T-helper 1 cell (primary cell): ENCODE measurements at places on chromosomes 1 and 21.

DNA sequence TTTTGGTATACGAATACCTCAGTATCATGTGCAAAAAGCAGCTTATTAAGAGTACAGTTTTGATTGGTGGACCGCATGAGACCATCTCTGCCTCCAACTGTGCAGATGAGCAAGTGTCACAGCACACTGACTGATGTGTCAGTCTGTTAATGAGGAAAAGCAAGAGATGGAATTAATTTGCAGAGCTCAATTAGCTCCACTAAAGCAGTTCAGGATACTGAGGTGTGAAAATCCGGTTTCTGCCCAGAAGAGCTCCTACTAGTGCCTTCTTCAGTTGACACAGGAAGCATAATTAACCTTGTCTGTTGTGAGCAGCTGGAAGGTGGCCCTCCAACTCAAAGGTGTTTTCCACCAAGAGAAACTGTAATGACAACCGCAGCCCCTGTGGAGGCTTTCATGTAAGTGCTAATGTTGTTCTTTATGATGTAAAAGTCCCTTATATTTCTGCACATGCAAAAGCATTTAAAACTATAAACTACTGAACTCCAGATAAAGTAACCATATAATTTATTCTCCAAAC lies 44.3 kb downstream of the PCNX2 start:
- DNase-seq = no peak

DNA sequence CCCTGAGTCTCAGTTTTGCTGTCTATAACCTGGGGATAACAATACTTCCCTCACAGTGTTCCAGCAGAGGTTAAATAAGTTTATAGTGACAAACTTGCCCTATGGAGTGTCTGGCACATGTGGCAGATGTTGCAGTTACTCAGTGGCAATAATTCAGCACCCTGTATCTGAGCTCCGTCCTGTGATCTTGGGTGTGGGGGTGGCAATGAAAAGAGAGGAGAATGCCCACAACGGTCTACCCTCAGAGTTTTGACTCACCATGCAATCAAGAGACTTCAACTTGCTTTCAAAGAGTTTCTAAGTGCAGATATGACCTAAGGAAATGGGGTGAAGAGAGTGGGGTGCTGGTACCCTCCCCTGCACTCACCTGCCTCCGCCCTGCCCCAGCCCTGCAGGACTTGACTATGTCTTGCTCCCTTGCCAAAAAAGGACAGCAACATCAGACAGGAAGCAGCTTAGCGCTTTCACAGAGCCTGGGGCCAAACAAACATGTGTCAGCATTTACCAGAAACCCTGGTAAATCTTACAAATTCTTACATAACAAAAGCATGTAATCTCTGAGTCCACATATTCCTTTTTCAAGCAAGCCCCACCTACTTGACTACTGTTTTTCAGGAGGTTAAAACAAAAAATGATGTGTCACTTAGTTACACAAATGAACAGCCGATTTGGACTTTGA lies 185.1 kb upstream of the CAMK1G start:
- DNase-seq = no peak

DNA sequence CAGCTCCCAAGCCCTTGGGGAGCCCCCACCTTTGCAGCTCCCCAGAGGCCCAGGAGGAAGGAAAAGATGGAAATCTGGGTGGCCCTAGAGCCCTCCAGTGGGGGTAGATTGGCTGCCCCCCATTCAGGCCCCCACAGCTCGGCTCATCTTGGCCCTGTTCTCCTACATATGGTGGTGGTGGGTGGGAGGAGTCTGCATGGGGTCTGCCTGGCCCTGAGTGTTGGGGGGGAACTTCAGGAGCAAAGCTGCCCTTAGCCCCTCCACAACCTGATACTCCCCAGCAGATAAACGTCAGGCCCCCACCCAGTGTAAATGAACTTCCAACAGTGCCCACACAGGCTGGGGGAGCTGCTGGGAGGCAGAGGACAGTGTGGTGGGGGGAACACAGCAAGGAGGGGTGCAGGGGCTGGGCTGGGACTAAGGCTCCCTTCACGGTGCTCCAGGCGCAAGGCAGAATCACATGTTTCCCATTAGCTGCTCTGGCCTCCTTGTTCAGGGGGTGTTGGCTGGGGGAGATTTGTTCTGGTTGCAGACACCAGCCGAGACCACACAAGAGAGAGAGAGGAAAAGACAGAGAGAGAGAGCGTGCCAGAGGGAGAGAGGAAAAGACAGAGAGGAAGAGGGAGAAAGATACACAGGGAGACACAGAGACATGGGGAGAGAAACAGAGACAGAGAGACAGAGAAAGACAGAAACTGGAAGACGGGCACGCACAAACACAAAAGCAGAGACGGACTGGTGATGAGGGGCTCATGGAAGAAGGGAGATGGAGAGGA lies 42.6 kb downstream of the AHDC1 start:
- DNase-seq = no peak

- DNase-seq = no peak
These were observed 14.4 kb downstream of the SMYD3 start for GRCh38 chr1:246492611-246493245.

DNA sequence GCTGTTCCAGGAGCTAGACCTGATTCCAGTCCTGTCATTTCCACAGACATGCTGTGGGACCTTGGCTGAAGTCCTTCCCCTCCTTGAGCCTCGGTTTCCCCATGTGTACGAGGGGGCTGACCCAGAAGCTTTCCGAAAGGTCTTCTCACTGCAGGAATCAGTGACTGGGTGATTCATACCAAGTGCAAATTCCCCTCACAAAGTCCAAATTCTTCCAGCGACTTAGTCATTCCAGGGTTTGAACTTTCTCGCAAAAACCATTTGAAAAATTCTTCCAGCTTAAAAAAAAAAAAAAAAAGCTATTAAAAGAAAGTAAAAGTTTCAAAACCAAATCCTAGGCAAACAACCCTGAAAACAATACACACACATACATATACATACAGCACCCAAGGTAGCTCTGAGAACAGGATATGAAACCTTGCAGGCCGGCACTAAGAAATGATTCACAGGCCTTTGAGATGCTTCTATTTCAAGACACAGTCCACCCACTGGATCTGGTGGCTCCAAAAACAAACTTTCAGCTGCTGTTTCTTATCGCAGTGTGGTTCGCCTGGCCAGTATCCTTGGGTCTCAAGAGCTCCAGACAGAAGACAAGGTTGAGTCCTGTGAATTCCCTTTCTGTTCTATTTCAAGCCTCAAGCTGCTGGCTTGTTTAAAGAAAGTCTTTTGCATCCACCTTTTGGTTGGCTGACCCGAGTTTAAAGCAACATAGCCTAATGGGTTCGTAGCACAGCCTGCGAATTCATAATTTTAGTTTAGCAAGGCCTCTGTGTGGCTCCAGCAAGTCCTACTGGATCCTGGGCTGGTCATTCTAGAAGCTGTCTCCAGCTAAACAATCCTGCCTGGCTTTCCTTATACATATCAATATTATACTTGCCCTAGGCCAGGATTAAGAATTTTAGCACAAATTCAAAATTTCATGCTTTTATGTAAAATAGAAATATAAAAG lies 18.0 kb upstream of the ID3 start:
- DNase-seq = no peak
